Stimulated activated CD4-positive, alpha-beta T cell treated with anti-CD3 and anti-CD28 coated beads, Interleukin-4, amount 100 ng/mL, for 24 hours (primary cell): ENCODE measurements at places on chromosomes 3 and 15.

DNA sequence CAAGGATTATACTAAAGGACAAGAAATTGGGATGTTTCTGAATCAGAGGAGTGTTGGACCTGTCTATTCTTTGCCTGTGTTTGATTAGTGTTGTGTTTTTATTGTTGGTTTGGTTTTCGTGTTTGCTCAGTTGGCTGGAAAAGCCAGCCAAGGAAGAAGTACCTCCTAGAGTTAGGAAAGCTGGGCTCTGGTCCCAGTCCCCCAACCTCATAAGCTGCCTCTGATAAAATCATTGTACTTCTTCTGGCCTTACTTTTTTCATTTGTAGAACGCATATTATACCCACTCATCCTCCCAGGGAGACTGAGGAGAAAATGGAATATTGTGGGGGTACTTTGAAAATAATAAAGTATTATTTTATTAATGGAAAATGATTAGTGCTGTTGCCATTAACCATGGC is 177.4 kb upstream of the TRIM42 start:
- no peak for DNase-seq

DNA sequence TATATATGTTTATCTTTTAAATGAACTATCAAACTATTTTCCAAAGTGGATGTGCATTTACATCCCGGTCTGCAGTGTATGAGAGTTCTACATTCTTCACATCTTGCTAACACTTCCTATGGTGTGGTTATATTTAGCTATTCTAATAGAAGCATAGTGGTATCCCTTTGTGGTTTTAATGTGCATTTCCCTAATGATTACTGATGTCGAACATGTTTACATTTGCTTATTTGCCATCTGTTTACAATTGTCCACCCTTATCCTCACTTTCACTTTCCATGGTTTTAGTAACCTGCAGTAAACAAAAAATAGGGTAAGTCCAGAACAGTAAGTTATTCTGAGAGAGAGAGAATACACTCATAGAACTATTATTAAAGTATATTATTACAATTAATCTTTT is 360.5 kb upstream of the NAALADL2 start:
- no peak for DNase-seq

GRCh38 chr15:48494631-48495030 is 150.9 kb downstream of the FBN1 start:
- no peak for DNase-seq

GRCh38 chr3:149809699-149810098 is 3.3 kb upstream of the RNF13 start:
- DNase-seq = no peak

GRCh38 chr3:123180791-123181190 is 21.0 kb upstream of the SEC22A start:
- no peak for DNase-seq

- DNase-seq = no peak
Observed at GRCh38 chr15:59353994-59354416, 18.7 kb downstream of the MYO1E start.

DNA sequence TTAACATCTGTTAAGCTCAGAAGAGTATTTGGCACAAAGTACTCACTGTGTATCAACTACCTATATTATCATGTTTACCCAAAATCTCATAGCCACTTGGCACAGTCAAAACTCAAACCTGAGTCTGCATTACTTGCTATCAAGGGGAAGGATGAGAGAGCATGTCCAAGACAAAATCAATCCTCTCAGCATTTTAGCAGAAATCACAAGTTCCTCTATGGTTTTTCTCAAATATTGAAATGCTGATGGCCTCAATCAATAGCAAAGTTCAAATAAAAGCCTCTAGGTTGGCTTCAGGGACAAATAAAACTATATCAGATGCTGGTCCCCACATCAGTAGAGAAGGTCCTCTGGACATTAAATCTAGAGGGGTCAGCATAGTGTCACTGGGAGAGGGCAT is 14.3 kb downstream of the TBC1D2B start:
- no peak for DNase-seq

GRCh38 chr3:134985864-134986715 is 191.0 kb downstream of the EPHB1 start:
- no peak for DNase-seq

GRCh38 chr3:149523512-149524299 is 49.2 kb downstream of the TM4SF4 start:
- no peak for DNase-seq

- DNase-seq = no peak
Observed at GRCh38 chr3:31815631-31816440, 165.2 kb downstream of the OSBPL10 start.

DNA sequence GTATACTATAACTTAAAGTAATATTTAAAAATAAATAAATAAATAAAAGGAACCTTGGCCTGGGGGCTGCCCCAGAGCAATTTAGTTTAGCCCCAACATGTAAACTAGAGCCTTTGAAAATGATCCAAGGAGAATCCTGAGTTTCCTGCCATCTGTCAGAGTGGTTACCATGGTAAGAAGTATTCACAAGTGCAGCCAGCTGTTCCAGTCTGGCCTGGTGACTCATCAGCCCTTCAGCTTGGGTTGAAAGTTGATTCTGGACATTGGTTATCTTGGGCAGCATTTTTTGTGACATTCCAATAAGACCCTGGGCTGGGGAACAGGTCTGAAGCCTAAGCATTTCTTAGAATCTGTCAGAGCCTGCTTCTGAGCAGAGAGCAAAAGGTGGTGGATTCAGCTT is 72.7 kb upstream of the LRTM1 start:
- no peak for DNase-seq

DNA sequence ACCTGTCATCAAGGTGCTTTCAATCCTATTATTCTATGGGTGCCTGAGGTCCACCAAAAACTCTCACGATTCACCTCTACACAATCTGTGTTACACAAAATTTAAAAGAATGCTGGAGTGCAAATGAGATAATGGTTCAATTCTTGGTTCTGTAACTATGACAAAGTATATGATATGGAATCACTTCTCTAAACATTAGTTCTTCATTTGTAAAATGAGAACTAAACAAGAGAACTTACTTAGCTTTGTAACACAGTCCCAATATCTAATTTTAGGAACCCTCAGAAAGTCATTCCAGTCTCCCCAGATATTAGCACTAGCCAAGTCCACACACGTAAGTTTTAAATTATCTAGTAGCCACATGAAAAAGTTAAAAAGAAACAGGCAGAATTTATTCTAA is 111.5 kb downstream of the TBL1XR1 start:
- no peak for DNase-seq

DNA sequence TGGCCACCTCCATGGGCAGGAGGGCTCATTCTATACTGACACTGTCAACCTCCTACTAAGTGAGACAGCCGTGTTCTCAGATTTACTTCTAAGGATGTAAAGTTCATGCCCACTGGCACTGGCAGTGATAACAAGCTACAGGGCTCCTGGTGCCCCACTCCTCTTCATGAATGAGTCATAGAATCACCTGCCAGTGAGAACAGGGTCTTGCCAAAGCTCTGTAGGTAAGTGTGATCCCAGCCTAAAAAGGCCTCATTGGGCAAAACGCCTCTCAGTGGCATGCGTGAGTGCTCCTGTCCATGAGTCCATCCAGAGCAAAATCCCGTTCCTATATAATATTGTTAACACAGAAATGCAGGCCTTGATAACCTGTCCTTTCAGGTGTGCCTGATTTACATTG is 17.4 kb downstream of the PXYLP1 start:
- DNase-seq = no peak

DNA sequence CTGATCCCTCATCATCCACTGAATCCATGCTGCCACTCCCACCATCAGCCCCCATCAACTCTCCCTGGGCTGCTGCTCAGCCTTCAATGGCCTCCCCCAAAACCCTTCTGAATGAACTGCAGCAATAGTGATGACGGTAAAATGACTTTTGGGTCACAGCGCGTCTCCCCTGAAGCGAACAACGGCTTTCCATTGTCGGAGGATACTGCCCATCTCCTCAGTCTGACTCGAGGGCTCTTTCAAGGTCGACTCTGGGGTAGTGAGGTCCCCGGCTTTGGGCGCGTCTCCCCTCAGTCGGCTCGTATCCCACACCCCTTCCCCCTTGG is 57.2 kb upstream of the ZBTB38 start:
- no peak for DNase-seq

DNA sequence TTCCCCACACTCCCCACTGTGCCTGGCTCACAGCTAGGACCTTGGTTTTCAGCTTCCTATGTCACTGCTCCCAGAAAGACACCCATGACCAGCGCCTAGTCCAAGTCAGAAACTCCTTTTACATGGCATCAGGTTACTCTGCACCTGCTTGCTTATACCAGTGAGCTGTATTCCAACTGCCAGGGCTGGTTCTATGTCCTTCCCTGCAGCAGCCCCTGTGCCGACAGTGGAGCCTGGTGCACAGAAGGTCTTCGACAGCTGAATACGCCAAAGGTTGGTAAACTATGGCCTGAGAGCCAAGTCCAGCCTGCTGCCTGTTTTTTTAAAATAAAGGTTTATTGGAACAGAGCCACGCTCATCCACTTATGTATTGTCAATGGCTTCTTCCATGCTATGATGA is 102.5 kb downstream of the IQSEC1 start:
- DNase-seq = no peak

DNA sequence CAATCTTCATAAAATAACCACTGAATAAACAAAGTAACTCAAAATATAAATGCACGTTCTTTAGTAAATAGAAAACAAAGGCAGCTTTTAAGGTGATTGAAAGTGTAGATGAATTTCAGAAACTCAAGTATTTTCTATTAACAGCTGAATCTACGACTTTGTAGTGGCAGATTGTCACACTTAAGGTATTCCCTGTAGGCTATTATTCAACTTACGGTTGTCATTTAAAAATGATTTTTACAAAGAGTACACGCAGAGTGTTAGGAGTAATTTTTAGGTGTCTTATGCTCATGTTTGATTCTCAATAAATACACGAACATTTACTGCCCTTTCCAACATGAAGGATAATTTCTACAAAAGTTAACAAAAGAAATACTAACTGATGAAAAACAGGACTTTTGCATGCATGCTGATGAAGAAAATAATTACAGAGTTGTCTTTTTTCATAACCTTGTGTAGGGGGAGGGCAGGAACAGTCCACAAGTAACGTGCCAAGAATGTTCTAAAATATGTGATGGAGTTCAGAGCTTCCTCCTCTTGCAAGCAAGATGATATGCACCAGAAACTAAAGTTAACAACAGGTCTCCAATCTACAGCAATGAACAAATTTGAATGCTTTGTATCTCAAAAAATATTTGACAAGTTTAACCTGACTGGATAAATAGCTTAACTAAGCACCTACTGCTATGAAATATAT is 16.7 kb downstream of the DCBLD2 start:
- DNase-seq = no peak

GRCh38 chr3:99248913-99249312 is 347.4 kb upstream of the DCBLD2 start:
- no peak for DNase-seq

DNA sequence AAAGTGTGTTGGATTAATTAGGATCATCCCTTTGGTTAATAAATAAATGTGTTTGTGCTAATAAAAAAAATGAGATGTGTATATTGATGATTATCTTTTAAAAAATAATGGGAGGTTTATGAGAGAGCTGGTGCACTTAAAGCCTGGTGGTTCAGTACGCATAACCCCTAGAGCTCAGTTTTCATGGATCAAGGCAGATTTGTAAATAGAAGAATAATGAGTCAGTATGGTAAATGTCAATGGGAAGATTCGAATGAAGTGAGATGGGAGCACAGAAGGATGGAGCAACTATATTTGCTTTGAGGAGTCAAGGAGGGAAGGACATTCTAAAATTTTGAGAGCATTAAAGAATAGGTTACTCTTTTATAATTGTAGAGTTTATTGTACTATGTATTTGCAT is 35.4 kb downstream of the AKAP13 start:
- no peak for DNase-seq

DNA sequence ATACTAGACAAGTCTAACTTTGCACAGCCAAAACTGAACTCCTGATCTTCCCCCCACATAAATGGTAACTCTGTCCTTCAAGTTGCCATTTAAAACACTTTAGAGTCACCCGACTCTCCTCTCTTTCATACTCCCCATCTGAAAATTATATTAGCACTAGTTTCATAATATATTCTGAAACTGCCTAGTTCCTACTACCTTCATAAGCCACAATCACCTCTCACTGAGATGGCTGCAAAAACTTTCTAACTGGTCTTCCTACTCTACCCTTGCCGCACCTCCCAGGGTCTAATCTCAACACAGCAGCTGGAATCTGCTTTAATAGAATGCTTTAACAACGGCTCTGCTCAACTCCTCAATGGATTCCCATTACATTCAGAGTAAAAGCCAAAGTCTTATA is 55.0 kb downstream of the GLB1 start:
- no peak for DNase-seq

DNA sequence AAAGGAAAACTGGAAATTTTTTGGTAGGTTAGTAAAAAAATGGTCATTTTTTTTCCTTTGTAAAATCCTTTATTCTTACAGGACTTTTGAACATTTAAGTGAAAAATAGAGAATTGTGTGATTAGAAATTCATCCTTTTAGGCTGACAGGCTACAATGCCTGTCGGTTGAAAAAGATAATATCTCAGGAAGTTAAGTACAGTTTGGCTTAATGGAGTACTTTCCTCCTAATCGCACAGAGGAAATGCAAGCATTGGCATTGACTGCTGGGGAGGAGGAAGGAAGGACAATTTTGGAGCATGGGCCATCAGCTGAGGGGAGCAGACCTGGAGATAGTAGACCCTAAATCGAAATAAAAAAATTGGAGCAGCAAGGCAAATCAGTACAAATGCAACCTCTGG is 135.1 kb upstream of the ICE2 start:
- no peak for DNase-seq

DNA sequence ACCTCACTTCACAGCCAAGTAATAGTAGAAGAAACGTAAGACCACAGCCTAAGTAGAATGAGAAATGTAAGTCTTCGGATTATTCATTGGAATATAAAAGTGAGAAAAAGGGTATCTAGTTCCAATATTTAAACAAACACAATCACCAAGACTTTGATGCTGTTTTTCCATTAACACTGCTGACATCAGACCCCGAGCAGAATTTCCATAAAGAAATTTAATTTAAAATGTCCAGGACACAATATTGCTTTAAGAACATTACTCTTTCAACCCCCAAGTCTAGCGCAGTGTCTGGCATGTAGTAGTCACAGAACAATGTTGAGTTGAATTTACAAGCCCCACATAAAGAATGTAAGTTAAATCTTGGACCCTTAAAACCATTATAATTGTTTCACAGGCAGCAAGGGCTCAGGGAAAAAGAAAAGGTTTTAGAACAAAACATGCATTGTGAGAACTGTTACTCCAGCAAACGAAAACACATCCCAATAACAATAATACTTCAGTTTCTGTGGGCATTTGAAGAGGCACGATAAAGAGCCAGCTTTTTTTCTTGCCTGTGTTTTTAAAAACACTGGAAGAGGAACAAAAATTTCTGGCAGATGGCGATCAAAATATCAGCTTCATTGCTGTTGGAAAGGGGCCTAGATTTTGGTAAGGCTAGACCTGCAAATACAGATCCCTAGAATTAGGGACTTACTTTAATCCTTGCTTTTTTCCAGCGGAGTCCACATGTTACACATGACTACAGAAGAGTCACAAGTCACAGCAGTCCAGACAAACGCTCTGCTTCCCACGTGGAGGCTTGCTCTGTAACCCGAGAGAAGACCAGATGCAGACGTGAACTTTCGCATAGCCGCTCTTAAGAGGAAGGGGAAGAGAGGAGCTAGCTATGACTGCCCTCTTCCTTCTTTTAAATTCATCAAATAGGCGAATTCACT is 77.9 kb upstream of the IGSF10 start:
- DNase-seq = no peak
